ENCODE measurements at places on chromosomes 3 and 15.

- no peak for DNase-seq
These were observed 24.6 kb upstream of the PTPN23 start for GRCh38 chr3:47356201-47356600.

GRCh38 chr3:37535526-37536432 lies 325.9 kb upstream of the CTDSPL start:
- no peak for DNase-seq

DNA sequence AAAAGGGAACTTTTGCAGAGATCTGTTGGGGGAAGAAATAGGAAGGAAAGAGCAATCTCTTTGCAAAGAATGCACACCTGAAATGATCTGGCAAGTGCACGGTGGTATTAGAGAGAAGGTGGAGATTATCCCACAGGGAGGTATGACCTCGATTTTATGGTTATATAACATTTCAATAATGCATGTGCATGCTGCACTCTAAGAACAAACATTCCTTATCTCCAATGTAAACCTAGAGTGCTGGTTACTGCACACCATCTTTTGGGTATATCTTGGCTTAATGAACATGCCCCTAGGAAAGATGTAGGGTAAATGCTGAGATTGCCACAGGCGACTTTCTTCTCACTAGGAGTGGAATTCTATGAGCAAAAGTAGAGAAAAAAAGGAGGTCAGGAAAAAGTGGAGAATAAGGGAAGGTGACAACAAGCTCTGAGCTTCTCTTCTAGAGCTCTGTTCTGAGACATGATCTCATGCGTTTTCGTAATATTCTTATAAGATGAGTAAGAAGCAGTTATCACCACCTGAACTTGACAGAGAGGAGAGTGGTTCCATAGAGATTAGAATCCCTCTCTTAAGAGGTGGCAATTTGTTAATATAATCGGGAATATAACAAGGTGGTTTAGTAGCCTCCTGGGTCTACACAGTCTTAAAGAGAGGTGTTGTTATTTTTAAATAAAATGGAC lies 117.5 kb upstream of the TMC3 start:
- DNase-seq: no peak

DNA sequence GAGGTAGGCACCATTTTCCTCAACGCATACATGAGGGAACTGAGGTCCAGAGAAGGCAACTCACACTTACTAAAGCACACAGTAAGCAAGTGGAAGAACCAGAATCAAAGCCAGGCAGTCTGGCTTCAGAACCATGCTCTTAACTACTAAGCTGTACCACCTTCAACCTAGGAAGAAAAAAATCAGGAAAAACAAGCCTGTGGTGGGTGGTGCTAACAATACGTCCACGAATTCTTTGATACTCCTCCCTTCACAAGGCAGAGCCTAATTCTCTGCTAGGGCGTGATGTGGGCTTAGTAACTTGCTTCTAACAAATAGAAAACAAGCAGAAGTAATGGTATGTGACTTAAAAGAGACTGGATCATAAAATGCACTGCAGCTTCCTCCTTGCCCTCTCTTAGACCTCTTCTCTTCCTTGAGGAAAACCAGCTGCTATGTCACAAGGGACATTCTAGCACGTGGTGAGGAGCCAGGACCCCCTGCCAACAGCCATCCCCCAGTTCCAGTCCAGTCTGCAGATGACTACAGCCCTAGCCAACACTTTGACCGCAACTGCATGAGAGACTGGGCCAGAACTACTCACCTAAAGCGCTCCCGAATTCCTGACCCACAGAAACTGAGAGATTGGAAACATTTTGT lies 36.9 kb downstream of the HACD2 start:
- no peak for DNase-seq

- DNase-seq: no peak
These were observed 34.9 kb downstream of the PIK3CB start for GRCh38 chr3:138799822-138800221.

DNA sequence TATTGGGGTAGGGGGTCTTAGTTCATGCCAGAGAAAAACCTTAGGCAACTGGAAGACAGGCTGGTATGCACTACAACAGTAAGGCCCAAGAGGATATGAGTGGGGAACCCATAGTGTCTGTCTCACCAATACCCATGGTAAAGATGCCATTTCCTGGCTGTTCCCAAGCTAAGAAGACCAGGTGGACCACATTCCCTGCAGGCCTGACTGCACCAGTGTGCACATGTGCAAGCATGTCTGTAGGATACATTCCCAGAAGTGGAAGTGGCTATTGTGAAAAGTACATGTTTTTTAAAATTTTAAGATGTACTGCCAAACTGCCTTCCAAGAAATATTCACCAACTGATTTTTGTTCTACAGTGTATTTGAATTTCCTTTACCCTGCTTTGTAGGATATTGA lies 207.3 kb upstream of the CTNNB1 start:
- no peak for DNase-seq

- DNase-seq: no peak
These were observed 30.1 kb upstream of the TBC1D23 start for GRCh38 chr3:100230710-100231109.
